G401 (cell line): ENCODE measurements at places on chromosomes 2 and 18.

GRCh38 chr2:181104512-181105115 is 124.2 kb downstream of the UBE2E3 start:
- DNase-seq: peak; percentile 67

GRCh38 chr2:235088496-235088921 is 136.7 kb downstream of the SH3BP4 start:
- no peak for DNase-seq

GRCh38 chr2:73290049-73290839 is 3.1 kb downstream of the EGR4 start:
- peak; percentile 94 for DNase-seq

DNA sequence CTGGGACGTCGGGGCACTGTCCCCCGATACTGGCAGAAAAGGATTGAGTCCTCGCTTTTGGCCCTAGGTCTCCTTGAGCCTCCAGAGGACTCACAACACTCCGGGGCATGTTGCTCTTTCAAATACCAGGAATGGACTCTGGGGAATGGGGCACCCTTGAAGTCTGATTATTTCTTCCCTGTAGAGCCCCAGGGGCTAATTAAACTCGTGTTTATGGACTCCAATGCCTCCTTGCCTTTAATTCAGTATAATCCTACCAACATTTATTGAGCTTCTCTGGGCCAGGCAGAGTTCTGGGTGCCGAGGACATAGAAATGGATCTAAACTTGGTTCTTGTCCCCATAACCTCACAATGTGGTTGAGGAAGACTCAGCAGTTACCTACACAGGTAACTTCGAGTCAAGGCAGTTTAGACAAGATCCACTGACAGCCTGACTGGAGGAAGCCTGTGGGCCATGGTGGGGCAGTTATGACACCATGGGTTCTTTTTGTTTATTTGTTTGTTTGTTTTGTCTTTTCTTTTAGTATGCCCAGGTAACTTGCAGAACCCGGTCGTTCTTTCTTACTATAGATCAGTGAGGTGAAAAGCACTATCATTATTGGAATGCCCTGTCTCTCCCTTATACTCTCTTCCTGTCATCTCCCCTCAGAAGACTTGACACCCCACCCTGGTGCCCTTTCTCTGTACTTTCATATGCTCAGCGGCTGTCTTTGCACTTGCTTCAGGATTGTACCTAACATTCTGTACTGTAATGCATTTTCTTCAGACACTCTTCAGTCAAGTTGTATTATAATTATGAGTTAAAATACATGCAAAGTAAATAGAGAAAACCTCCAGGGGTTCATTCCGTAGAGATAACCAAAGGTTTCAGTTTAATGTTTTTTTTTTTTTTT is 3.2 kb downstream of the CFLAR start:
- DNase-seq: peak; percentile 66

DNA sequence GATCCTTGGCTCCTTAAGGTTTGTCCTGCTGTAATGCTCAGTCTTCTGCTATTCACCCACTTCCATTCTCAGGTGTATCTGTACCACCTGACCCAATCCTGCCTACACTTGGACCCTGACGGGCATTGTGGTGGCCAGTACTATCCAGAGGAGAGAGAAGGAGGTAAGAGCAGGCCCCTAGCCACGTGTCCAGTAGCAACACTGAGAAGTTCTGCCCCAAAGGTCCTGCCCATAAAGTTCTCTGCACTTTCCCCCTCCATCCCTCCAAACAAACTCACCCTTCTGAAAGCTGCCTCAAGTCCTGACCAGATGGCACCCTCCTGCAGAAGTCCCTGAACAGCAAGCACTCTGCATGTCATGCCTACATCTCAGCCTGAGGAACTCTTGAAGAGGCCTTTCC is 18.3 kb downstream of the TTC32 start:
- no peak for DNase-seq

DNA sequence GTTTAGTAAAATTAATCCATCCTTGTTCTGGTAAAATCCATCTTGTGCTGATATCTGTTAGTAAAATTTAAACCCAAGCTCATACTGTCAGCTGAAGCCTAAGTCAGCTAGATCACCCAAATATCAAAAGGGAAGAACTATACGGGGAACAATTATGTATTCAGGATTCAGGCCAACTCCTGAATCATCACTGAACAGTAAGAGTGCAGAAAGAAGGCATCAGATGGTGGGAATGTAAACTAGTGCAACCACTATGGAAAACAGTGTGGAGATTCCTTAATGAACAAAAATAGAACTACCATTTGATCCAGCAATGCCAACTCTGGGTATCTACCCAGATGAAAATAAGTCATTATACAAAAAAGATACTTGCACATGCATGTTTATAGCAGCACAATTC is 81.8 kb downstream of the RAPGEF4 start:
- DNase-seq: no peak

- no peak for DNase-seq
Observed at GRCh38 chr2:158128168-158128973, 26.7 kb downstream of the UPP2 start.

GRCh38 chr2:46095830-46096229 is 201.4 kb upstream of the EPAS1 start:
- no peak for DNase-seq

DNA sequence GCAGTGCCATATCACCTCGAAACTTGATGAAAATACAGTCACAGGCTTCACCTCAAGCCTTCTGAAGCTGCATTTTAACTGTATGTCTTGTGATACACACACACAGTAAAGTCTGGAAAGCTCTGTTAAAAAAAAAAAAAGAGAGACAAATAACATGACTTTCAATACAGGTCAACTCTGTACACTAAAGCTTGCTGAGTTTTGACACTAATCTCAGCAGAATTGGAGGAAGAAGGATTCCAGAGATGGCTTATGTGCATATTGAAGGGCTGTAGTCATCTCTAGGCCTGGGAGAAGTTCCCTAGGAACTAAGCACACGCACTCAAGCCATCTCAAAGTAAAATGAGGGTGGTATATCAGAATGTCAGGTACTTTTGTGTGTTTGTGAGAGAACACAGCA is 875.1 kb downstream of the EPHA4 start:
- no peak for DNase-seq

- no peak for DNase-seq
Observed at GRCh38 chr2:241005569-241005968, 7.2 kb downstream of the SNED1 start.

- DNase-seq: no peak
Observed at GRCh38 chr2:54750040-54750439, 26.6 kb downstream of the EML6 start.

- peak; percentile 65 for DNase-seq
Observed at GRCh38 chr2:152336119-152336853, 1.3 kb downstream of the FMNL2 start.

- no peak for DNase-seq
Observed at GRCh38 chr2:122378521-122378920, 623.1 kb downstream of the TSN start.

GRCh38 chr18:26696308-26696707 is 148.0 kb upstream of the KCTD1 start:
- no peak for DNase-seq

- DNase-seq: peak; percentile 64
Observed at GRCh38 chr2:190407662-190408537, at the start of gene MFSD6. TSS of gene MFSD6 (plus strand) at chr2:190408355. CDS start at chr2:190436030, 27,675 bp downstream.

- no peak for DNase-seq
Observed at GRCh38 chr18:69674292-69674877, 273.3 kb downstream of the CD226 start.

DNA sequence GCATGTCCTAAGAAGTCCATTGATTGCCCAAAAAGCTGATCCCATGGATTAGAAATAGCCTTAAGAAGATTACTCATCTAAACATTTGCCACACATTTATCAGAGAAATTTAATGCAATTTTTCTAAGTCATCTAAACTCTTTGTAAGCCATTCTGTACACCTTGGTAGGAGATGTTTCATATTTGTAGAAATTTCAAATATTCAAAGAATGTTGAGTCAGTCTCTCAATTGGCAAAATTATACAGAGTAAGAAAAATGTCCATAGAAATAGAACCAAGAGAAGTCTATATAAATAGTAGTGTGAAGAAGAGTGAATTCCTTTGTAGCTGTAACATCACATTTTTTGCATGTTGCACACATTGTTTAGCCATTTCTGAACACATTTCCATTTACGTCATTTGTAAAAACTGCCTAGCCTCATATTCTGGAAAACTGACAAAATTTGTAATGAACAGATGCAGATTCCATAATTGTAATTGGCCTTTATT is 128.6 kb downstream of the MSTN start:
- no peak for DNase-seq

- no peak for DNase-seq
Observed at GRCh38 chr2:171834286-171834685, 59.8 kb downstream of the SLC25A12 start.

DNA sequence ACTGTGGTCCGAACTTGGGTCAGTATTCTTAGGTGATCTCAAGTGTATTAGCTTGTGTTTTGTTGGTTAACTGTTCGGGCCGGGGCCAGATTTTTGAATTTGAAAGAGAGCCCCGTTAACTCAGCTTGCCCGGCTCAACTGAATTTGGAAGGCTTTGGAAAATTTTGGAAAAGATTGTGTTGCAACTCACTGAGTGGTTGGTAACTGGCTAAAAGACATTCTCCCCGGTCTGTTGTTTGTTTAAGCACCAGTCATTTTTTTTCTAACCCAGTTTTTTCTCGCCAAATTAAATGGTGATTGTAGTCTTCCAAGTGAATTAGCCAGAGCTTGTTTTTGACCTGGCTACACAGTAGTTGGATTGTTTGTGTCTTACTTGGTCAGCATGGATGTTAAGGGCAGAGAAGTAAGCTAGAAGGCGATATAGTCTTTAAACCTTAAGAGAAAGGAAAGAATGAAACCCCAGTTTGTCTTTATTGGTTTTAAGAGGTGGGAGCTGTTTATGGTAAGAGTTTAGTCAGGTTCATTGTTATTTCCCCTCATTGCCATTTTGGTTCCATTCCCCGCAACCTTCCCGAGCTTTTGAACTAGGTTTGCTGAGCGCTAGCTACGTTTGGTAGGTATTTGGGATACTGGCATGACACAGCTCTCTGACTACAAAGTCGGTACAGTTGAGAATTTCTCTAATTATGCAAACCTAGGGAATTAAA is 2.4 kb downstream of the MAP4K4 start:
- DNase-seq: peak; percentile 45

GRCh38 chr18:46720521-46720920 is 36.3 kb downstream of the ST8SIA5 start:
- no peak for DNase-seq

GRCh38 chr2:68837164-68837860 is 33.9 kb downstream of the BMP10 start:
- DNase-seq: no peak

GRCh38 chr2:104915107-104915793 is 61.3 kb downstream of the POU3F3 start:
- no peak for DNase-seq

DNA sequence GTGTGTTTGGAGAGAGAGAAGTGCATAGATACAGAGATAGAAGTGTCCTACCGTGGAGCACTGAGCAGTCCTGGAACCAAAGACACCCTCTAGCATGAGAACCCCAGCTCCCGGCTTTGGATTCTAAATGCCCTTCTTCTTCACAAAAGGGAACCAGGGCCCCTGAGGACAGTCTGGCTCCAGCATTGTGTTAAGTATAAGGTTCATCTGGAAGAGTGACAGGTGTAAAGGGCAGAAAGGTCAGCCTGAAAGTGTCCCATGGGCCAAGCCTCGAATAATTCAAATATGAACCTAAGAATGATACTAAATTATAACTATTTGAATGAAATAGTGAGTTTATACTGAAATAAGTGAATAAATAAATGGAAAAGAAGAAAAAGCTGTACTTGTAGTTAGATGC is 109.7 kb downstream of the SNTG2 start:
- no peak for DNase-seq

DNA sequence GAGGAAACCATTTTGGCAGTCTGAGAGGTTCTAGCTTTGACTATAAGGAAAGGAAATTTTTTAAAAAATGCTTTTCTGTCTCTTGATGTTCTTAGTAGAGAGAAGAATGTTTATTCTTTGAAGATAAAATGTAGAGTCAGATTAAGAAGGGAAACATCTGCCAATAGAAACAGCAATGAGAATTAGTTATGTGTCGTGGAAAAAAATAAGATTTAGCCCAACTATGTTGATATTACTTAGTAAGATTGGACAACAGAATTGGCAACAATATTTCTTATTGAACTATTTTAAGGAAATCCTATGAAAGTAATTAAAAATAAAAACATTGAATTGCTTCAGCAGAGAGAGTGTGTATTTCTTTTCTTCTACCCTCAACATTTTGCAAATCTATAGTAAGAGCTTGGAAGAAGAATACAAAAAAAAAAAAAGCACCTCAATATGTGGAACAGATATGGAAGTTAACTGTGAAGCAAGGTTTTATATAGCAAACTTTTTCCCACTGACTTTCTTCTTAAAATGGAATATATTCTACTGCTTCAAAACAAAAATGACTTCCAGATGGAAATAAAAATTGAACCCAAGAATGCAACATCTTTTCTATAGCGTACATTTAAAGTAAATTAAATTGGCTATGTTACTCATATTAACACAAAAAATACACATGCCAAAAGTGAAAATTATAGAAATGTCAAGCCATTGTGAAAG is 177.9 kb downstream of the FAM124B start:
- no peak for DNase-seq

DNA sequence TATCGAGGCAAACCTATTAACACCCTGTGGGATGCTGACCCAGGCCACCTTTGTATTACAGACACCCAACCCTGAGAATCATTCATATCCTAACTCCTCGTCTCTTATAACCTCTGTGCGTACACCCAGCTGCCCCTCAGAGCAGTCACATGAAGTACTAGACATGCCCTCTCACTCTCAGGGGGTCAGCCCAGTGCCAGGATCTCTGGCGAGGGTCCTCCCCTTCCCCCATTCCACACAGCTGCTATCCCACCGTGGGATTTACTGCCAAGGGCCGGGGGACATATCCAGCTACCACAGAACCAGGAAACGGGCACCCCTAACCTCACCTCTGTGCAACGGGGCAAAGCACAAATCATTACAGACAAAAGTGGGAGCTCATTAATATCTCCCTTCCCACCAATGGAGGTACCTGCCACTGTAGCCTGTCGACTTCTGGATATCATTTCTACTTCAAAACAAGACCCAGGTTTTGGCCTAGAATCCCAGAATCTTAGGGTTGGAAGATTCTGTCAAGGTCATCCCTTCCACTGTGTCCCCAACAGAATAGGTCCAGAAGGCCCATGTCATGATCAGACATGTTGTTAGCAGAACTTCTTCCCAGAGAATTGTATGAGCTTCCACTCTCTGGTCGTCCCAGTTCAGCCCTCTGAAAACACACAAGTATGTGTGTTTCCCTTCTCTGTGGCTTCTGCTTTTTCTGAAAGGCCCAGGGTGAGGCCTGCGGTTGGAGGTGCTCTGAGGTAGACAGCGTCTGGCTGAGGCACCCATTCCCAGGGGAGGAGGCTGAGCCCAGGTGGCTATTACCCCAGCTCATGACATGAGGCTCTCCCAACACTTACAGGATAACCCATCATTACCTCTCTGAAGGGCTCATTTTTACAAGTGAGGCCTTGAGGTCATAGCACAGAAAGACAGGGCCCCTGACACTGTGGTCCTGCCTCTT is 1.7 kb downstream of the TMBIM1 start:
- peak; percentile 11 for DNase-seq

GRCh38 chr2:241770185-241770935 is 6.3 kb upstream of the GAL3ST2 start:
- DNase-seq: no peak

GRCh38 chr2:188798159-188798558 is 176.0 kb upstream of the COL3A1 start:
- no peak for DNase-seq

- DNase-seq: peak; percentile 84
Observed at GRCh38 chr18:69400253-69400975, at the start of gene DOK6. TSS of gene DOK6 (plus strand) at chr18:69400888.

- no peak for DNase-seq
Observed at GRCh38 chr2:227310756-227311110, 14.3 kb upstream of the MFF start.
